ENCODE measurements at places on chromosomes 12 and 14.

DNA sequence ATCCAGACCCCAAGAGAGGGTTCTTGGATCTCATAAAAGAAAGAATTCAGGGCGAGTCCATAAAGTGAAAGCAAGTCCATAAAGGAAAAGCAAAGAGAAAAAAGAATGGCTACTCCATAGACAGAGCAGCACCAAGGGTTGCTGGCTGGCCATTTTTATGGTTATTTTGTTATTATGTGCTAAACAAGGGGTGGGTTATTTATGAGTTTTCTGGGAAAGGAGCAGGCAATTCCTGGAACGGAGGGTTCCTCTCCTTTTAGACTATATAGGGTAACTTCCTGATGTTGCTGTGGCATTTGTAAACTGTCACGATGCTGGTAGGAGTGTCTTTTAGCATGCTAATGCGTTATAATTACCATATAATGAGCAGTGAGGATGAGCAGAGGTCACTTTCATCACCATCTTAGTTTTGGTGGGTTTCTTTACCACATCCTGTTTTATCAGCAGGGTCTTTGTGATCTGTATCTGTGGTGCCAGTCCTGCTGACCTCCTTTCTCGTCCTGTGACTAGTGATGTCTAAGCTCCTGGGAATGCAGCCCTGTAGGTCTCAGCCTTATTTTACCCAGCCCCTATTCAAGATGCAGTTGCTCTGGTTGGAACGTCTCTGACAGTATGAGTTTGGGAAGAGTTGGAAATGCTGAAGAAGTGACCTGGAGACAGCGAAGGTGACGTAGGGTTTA is 100.5 kb downstream of the ZNF664 start:
- no peak for DNase-seq

DNA sequence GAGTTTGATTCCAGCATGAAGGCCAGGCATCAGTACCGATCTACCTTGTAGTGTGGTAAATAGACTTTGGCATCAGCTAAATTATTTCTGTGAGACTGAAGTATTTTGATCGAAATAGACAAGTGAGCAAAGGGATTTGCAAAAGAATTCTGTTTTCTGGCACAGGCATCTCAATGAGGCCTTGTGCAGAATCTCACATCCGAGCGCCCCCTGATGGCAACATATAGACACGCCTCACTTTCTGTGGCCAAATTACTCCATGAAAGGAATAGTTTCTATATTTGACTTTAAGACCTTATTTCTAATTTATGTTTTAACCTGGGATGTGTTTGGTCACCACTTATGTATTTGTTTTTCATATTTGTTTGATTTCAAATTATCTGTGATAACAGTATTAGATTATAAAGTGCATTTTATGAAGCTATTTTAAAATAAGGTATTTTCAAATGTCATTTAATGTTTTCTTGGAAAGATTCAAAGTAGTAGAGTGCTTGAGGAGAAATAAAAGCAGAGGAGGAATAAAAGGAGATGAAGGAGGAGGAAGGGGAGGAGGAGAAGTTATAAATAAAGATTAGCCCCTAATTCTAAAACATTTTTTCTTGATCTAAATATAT is 731.9 kb downstream of the NRXN3 start:
- peak; percentile 9 for DNase-seq

- DNase-seq: no peak
Observed at GRCh38 chr12:6753772-6754356, 923 bp upstream of the MLF2 start.

DNA sequence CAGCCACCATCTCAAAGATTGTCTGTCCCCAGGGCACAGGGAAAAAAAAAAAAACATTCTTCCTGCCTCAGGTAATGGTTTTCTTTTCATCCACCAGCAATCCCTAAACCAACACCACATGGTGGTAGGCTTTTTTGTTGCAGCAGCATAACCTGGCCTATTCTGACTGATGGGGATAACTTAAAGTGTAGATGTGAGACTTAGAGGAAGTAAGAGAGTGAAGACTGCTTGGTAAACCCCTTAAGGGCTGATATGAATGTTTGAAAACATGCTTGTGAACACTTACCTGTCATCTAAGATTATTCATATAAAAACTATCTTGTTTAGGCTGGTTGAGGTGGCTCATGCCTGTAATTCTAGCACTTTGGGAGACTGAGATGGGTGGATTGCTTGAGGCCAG is 130.2 kb upstream of the RAP1B start:
- DNase-seq: peak; percentile 49

DNA sequence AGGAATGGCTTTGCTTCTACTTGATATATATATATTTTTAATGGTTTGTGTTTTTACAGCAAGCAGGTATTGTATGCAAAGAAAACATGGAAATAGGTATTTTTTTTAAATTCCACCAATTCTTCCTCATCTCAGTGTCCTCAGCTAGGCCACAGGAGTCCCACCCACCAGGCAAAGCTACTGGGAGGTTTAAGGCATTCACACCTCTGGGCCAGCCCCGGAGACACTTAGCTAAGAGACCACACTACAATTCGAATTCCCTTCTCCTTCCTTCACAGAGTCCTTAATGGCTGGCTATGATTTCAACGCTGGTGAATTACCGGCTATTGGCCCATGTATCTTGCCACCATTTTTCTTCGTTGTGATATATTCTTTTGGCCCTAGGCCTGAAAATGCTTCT is 71.4 kb downstream of the SLC15A4 start:
- no peak for DNase-seq

GRCh38 chr12:106690569-106691305 is 83.7 kb upstream of the RIC8B start:
- DNase-seq: no peak

- DNase-seq: no peak
Observed at GRCh38 chr14:22300646-22301045, 288.4 kb downstream of the DAD1 start.

GRCh38 chr12:1662761-1663439 is 28.0 kb upstream of the ADIPOR2 start:
- peak; percentile 44 for DNase-seq

- no peak for DNase-seq
Observed at GRCh38 chr12:76189851-76190250, 105.4 kb upstream of the NAP1L1 start.

GRCh38 chr12:131327521-131328488 is 374.1 kb downstream of the ADGRD1 start:
- DNase-seq: no peak

DNA sequence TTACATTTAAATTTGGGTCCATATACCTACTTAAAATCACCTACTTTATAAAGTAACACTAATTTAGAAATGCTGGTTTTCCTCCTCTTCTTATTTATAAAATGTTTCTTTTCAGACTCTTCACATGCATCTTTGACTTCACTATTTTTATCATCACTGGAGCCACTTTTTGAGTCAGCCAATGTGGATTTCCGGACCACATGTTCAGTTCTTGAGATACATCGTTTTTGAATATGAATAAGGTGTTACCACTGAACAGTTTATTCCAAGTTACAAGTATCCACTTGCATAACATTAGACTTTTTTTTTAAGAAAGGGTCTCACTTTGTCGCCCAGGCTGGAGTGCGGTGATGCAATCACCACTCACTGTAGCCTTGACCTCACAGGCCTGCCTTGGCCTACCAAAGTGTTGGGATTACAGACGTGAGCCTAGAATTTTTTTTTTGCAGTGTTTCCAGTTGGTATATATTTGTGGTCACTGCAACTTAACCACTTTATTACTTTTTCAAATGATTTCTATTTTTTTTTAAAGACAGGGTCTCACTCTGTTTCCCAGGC is 5.7 kb downstream of the FNTB start:
- peak; percentile 28 for DNase-seq

DNA sequence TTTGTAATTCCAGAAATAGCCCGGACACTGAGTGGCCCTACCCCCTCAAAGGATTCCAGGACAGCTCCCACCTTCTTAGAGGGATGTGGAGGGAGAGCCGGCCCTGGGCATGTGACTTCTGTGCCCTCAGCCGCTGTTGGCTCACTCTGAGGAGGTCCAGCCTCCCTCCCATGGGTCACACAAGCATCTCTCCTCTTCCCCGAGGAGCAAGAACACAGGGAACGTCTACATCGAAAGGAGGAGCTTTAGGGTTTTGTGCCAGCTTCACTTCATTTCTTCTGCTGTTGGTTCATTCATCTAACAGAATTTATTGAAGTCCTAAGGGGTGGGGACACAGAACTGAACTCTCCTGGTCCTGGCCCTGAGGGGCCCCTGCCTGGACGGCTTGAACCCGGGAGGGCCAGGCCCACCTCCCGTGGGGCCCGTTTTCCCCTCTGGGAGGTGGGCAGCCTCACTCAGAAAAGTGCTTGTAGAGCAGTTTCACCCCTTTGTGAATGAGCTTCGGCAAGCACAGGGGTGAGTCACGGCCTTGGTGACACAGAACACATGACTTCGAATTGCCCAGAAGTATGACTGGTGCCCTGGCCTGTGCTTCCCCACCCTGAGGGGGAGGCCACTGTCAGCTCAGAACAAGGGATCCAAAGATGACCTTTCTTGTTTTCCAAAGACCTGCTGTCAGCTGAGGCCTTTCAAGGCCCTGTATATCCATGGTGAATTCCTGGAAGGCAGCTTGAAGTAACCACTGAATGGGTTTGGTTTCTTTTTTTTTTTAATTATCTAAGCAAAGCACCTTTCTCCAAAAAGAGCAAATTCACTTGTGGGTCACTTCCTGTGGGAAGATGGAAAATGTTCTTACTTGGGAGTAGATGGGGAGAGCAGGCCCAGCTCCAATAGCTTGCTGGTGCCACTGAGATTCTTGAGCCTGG is 39.2 kb downstream of the NFKBIA start:
- peak; percentile 94 for DNase-seq

- DNase-seq: no peak
Observed at GRCh38 chr12:54590978-54591591, 2.6 kb upstream of the PPP1R1A start.

DNA sequence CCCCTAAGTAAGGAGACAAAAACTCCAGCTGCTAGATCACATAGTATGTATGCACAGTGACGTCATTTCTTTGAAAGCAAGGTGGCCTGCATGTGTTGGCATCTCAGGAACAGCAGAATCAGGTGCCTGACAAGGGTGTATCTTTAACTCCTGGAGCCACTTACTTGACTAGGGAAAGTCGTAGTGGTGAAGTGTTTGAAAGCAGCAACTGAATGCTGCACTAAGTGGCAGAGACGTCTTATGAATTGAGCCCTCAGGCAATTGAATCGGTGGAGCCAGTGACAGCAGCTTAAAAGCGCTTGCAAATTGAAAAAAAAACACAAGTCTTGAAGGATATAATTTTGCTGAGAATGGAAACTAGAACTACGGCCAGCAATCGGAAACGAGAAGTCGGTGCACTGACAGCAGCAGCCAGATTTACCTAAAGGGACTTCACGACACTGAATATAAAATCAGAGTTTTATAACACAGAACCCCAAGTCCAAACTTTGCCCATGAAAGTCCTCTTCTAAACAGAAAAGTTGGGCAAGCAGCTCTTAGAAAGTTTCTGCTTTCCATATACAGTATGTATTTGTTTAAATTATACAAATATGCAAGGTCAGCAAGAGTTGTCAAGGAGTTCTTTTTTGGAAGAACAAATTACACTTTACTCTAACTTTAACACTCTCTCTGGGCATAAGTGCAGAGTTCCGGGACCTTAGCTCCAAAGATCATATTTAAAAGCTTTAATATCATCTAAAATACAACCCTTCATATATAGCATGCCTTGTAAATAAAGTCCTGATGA is 1.1 kb downstream of the IGF1 start:
- no peak for DNase-seq

GRCh38 chr12:14723763-14724162 is 27.4 kb upstream of the GUCY2C start:
- DNase-seq: peak; percentile 65

GRCh38 chr12:12723149-12723680 is 6.0 kb downstream of the CDKN1B start:
- DNase-seq: no peak

DNA sequence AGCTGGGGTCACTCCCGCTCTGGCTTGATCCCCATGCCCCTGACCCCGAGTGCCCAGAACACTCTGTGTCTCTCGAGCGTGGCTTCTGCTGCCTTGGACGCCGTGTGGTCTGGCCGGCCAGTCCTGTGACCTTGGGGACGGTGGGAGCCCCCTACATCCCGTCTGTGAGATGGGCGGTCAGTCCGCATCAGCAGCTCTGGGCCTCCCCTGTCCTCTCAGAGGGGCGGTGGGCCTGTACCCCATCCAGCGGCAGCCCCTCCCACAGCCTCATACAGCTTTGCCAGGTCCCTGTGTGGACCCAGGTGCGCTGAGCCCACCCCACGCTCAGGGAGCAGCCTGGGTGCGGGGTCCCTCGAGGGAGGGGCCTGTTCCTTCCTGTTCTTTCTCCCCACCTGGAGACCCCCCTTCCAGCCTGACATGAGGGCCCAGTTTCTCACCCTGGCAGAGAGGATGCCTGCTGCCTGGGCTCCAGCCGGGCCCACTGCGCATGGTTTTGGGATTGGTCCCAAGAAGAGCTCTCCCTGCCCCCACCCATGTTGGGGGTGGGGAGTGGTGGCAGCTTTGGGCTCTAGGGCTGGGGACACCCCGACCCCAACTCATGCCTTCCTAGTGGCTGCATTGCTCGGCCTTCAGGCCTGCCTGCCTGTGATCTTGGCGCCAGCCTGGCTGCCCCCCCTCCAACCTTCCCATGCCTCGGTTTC is 1.5 kb downstream of the MTA1 start:
- DNase-seq: no peak

DNA sequence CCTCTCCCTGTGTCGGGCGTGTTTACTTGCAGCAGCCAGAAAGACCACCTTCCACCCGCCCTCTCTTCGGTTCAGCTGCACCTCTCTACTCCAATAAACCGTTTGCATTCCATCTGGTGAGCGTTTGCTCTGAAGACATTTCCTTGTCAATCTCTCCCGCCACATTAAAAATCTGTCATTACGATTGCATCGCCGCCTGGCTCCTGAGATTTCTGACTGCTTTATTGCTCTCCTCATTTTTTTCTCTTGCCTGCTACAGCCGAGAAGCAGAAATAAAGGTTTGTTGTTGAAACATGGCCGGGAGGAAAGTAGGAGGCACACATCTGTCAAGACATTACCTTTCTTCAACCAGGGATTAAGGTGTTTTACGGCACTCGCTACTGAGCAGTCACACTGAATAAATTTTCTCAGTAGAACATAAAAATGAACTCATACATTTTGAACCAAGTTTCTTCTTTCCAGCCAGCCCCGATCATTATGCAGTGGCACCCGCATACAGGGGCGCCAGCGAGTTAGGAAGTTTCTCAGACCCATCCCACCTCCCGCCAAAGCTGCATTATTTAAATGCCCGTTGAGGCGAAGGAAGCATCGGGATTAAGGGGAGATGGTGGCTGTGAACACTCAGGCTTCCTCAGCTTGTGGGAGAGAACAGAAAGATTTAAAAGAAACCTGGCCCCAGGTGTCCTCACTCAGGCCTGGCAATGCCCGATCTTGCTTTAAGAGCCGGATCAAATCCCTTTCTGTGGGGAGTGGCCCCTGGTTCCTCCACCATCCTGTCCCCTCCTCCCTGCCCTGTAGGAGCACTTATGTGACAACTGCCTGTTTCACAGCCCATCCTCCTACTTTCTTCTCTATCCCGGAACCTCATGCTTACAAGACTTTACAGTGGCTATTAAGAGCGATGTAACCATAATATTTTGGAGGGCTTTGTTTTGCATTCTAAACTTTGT is 1108.9 kb downstream of the BCL11B start:
- DNase-seq: no peak

GRCh38 chr12:55642267-55642666 is 5.6 kb downstream of the OR10P1 start:
- DNase-seq: no peak

GRCh38 chr12:80843969-80844368 is 93.8 kb downstream of the LIN7A start:
- DNase-seq: no peak

Measured in activated CD4-positive, alpha-beta memory T cell treated with anti-CD3 and anti-CD28 coated beads for 36 hours (primary cell).